ENCODE measurements at places on chromosomes 2 and 18.

DNA sequence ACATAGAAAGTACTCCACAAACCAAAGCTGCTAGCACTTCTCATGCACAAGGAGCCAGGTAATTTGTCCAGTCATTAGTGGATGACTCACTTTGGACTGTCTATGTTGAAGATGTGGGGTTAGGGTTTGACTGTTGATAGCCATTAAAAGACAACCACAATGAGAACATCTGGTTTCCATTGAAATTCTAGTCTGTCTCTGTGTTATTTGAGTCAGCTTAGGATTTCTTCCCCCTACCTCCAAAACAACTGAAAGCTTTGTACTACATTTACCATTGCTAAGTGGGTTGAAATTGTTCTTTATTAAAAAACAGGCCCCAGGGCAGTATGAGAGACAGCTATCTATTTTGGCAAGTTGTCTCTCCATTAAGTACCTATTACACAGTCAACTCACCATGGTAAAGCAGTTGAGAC, 50.2 kb upstream of the ANKRD44 start:
- no peak for DNase-seq

- DNase-seq = no peak
Measured at GRCh38 chr18:79283131-79283810, 112.5 kb upstream of the NFATC1 start.

DNA sequence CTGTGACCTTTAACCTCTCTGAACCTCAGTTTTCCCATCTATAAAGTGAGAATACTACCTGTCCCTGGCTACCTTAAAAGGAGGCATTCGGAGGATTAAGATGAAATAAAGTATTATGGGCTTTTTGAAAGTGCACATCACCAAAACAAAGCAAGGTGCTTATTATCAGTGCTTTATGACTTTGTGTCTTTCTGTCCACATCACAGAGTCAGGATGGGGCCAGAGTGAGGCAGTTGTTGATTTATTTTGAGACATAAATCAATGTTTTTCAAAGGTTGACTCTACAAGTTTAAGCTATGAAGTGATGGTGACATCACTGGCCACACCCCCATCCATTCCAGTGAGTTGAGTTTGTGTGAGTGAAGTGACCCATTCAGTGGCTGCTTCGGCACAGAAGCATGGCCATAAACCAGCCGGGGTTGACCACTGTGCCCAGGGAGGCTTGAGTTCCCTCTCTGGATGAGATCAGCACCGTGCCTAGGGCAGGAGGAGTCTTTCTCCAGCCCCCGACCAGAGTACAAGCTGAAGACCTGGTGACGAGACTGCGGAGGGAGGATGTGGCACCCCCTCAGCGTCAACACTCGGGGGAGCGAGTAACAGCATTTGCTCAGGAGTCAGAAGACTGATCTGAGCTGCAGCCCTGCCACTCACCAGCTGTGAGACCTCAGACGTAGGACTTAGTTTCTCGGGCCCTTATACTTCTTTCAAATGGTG, 89.0 kb upstream of the PPP1CB start:
- DNase-seq = no peak

- no peak for DNase-seq
Measured at GRCh38 chr2:48268671-48269070, 261.3 kb upstream of the STON1 start.

DNA sequence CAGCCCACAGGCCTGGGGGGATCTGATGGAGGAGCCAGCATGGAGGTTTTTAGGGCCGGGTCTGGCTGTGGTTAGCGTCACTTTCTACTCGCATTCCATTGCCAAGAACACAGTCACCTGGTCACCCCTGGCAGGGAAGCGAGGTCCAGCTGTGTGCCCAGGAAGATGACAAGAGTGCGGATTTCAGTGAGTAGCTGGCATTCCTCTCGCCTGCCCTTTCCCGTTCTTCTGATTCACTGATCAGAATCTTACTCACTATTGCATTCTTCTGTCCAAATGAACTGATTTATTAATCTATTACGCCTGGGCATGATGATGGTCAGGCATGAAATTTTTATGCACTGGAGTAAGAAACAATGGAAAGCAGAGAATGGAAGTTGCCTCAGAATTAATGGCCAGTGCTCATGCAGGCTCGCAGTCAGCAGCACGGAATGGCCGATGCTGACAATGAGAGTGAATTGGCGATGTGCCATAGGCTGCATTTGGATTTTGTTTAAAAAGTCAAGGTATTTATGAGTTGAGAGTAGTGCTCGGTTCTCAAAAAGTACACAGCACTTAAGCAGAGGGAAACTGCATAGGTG, 76.4 kb upstream of the MGAT5 start:
- DNase-seq = no peak

- no peak for DNase-seq
Measured at GRCh38 chr2:223439786-223440185, 162.4 kb downstream of the SCG2 start.

DNA sequence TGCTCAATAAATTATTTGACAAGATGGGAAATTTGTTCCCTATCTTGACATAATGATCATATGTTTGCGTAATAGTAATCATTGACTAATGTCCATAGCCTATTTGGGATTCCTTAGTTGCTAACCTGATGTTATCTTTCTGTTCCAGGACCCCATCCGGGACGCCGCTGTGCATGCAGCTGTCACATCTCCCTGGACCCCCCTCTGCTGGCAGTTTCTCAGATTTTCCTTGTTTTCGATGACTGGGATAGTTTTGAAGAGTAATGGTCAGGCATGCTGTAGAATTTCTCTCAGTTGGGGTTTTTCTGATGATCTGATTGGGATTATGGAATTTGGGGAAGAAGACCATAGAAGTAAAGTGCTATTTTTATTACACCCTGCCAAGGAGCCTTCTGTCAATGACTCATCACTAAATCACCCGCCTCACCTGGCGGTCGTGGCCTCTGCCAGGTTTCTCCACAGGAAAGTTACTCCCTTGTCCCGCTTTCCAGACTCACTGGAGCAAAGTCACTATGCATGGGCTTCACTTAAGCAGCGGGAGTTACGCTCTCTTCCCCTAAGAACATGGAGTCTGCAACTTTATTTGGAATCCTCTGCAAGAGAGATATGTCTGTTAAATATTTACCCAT, 19.9 kb upstream of the TMEM18 start:
- DNase-seq = peak; percentile 47

DNA sequence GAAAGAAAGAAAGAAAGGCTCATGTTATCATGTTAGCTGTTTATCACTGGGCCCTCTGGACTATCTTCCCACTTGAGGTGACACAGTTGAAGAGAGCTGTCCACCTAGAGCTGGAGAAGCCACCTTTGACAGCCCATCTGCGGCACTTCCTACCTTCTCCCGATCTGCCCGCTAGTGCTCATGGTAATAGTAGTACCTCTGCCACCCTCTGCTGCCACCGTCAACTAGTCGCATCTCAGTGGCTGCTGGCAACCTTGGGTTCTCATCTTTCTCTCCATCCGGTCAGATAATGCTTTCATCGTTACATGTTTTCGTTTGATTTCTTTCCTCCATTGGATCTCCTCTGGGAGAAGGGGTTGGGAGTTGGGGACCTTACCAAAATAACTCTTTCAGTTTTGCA, 63.2 kb upstream of the COPS8 start:
- no peak for DNase-seq

GRCh38 chr18:59114160-59114559, 25.5 kb upstream of the SEC11C start:
- DNase-seq = no peak

- DNase-seq = no peak
Measured at GRCh38 chr2:173979751-173980351, 14.7 kb upstream of the SP3 start.

DNA sequence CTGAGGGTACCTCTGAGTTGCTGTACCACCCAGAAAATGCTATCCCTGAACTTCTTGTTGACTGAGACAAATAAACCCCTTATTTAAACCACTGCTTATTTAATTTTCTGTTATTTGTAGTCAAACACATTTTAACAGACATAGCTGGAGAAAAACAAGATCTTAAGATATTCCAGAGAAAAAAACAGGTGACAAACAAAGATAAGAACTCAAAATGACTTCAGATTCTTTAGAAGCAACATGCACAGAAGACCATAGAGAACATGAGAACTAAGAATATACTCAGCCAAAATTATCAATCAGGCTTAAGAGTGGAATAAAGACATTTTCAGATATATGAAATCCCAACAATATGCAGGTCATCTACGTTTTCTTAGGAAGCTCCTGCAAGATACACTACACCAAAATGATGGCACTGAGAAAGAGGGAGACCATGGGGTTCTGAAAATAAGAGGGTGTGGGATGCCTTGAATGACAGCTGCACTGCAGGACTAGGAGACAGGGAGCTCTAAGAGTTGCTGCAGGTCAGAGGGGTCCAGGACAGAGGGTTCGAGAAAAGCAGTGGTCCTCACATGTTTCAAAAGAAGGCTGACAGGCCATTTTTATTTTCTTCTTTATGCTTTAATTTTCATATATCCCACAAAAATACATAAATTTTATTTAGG, 38.4 kb downstream of the ADAM17 start:
- no peak for DNase-seq

DNA sequence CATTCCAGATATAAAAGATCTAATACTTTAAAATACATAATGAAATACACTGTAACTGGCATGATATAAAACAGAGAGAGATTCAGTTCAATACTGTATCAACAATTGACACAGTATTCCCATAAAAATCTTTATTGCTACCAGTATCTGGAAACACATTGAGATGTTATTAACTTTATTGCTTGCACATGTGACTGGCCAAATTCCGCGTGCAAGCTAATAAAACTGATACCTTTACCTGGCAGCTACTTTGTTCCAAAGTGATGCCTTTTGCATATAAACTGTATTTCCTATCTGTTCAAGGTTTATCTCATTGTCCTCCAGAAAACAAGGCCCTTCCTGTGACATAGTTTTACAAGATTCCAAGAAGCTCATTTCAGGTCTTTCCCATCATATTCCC, 15.4 kb upstream of the REG1B start:
- DNase-seq = no peak

- no peak for DNase-seq
Measured at GRCh38 chr2:45918463-45919159, 267.1 kb downstream of the PRKCE start.

- DNase-seq = no peak
Measured at GRCh38 chr18:11487390-11487789, 122.0 kb upstream of the SLC35G4 start.

DNA sequence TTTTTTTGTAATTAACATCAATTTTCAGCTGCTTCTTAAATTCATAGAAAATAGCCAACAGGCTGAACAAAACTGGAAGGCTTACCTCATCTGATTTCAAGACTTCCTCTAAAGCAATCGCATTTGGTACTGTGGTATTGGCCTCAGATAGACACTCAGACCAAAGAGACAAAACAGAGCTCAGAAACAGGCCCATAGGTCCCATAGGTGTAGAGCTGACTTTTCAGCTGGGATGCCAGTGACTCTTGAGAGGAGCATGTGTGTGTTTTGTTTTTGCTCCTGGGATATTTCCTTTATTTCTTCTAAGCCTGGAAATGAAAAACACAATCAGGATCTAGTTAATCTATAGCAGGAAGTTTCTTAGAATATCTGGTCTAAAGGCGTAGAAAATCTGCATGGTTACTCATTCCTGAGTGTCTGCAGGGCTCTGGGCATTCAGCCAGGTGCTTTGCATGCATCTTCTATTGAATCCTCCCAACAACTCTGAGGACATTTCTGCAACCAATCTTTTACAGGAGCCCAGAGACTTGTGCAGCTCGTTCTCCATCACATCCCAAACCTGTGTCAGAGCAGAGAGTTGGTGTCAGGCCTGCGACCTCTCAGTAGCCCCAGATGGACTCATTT, 190.8 kb downstream of the RTP5 start:
- DNase-seq = peak; percentile 13

- no peak for DNase-seq
Measured at GRCh38 chr2:47488870-47489584, 86.1 kb downstream of the MSH2 start.

- no peak for DNase-seq
Measured at GRCh38 chr2:178491612-178492011, 11.4 kb downstream of the PLEKHA3 start.

DNA sequence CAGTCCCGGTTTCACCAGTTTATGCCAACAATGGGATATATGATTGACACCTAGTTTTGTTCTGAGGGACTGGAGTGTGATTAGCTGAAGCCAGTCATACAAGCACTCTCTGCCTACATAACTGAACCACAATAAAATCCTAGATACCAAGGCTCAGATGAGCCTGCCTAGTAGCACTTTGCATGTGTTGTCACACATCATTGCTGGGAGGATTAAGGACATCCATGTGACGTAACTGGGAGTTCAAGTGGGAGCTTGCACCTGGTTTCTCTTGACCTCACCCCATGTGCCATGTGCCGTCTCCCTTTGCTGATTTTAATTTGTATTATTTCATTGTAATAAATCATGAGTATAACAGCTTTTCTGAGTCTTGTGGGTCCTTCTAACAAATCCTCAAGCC, 90.3 kb downstream of the TMEM163 start:
- DNase-seq = no peak

DNA sequence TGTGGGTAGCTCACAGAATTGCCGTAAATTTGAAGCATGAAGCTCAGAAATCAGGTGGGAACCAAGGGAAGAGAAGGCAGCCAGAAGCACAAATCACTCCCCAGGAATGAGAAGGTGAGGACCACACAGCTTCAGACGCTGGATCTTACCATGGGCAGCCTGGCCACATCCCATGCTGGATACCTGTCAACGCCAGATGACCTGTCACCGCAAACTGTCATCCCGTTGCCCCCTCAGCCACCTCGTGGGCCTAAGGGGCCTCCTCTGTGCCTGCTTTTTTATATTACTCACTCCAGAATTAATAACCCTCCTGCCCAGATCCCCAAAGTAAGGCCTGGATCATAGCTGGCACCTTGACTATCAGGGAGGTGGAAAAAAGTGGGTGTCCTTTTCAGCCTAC, 129.9 kb upstream of the MSH6 start:
- no peak for DNase-seq

DNA sequence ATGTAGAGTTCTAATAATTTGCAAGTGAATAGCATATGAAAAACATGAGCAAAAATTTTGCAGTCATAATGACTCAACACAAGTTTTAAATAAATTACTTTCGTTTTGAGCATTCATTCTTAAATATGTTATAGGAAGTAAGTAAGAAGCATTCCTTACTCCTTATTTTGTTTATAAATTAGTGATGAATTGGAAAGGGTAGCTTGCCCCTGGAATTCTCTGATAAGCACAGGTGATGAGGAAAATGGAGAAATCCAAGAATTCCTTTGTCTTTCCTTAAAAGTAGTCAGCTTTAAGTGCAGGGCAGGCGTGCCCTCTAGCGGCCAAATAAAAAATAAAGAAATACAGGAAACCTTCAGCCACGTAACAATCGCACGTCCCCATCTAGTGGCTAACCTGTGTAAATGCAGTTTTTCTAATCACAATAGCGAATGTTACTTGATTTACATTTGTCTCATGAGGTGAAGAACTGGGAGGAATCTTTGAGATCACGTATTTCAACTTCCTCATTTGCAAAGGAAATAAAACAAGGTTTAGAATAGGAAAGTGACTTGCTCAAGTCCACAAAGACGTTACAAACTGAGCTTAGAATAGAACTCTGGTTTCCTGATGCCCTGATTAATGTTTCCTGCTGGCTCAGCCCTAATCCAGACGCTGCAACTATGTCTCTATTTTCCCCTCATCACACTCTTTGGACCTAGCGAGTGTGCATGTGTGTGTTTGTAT, 47.2 kb upstream of the ZNG1B start:
- DNase-seq = no peak

Data from chondrocyte (in vitro differentiated cells).